Astrocyte of the spinal cord (primary cell): ENCODE measurements at places on chromosomes 7 and 10.

DNA sequence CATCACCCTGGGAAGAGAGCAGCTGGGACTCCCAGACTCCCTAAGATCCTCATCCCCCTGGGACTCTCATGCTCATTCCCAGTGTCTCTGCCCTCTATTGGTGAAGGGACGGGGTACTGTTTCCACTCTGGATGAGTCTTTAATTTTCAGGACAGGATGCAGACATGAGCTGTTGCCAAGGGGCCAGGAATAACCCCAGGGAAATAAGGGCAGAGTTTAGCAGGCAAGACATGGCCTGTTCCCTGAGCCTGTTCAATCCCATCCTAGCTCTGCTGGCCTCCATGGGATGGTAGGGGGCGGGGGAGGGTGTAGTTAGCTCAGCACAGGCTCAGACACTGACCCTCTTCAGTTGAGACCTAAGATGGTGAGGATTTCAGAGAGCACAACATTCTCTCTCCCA, 14.0 kb downstream of the C10orf105 start:
- DNase-seq, result no peak

DNA sequence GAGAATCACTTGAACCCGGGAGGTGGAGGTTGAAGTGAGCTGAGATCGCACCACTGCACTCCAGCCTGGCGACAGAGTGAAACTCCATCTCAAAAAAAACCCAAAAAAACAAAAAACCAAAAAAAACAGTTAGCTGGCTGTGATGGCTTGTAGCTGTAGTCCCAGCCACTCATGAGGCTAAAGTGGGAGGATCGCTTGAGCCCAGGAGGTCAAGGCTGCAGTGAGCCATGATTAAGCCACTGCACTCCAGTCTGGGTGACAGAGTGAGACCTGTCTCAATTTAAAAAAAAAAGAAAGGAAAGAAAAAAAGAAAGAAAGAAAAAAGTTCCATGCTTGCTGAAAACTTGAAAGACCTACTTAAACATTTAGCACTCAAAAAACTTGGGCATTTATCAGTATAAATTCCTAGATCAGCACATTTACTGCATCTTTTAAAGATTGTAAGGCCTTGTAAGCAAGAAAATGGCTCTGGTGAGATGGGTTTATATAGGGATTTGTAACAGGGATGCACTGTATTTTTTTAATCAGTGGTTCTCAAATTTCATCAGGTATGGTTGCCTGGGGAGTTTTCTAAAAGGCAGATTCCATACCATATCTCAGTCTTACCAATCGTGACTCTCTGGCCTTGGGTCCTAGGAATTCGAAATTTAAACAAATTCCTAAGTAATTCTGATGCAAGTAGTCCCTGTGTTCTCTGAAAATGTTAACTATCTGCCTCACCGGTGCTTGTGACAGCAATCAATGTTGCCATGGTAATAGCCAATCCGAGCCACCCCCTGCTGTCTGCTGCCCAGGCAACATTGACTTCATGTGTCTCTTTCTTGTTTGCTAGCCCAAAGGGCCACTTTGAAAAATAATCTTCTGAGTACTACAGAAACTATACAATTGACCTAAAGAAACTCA, 11.5 kb upstream of the NT5C2 start:
- DNase-seq, result peak; percentile 31

- no peak for DNase-seq
These were observed 12.0 kb upstream of the LRRC61 start for GRCh38 chr7:150311146-150311545.

DNA sequence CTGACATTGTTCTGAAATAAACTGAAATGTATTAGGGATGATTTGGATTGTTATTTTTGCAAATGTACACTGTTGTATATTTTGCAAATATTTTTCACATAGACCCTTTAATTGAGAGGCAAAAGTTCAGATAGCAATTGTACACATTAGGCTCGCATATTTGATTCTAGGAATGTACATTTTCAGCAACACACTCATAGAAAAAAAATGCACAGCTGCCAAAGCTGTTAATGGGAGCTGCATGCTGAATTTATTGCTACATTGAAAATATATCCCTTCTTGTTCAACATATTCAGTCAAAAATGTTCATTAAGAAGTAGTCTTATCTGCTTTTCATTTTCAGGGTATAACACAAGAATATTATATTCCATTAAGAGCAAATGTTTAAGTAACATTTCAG, 512.9 kb downstream of the ATRNL1 start:
- peak; percentile 41 for DNase-seq

- no peak for DNase-seq
These were observed 258.2 kb upstream of the SORCS1 start for GRCh38 chr10:107422681-107423080.

- no peak for DNase-seq
These were observed 44.8 kb upstream of the ORC5 start for GRCh38 chr7:104252409-104253134.

- no peak for DNase-seq
These were observed 143.2 kb upstream of the MEOX2 start for GRCh38 chr7:15829691-15830090.

- DNase-seq, result no peak
These were observed 5.5 kb downstream of the DNTT start for GRCh38 chr10:96309628-96310320.

DNA sequence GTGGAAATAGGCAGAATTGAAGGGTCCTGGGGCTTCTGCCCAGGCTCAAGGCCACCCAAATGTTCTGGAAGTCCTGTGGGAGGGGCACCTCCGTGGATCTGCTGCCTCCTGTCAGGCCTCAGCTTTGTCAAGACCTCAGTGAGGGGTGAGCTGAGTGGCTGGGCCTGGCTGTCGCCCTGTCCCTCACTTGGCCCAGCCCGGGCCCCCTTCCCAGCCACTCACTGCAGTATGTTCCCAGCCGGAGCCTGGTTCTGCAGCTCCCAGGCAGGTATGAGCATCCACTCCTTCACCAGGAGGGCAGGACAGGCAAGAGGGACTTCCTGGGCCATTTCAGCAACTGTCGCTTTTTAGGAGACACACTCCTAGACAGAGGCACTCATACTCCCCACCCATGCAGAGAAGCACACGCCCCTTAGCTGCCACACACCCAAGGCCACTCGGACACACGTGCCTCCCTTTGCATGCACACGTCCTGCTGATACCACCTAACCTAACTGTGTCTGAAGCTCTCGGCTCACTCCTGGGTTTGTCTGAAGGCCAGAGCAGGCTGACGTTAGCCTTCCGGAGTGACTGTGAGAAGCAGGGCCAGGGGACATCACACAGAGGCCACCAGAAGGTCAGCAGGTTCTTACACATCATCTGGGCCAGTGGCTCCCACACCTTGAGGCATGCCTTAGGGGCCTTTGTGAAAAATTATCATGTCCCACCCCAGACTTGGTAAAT, 72.2 kb upstream of the COL13A1 start:
- no peak for DNase-seq

- peak; percentile 44 for DNase-seq
These were observed 184.7 kb upstream of the FZD1 start for GRCh38 chr7:91079487-91079886.

DNA sequence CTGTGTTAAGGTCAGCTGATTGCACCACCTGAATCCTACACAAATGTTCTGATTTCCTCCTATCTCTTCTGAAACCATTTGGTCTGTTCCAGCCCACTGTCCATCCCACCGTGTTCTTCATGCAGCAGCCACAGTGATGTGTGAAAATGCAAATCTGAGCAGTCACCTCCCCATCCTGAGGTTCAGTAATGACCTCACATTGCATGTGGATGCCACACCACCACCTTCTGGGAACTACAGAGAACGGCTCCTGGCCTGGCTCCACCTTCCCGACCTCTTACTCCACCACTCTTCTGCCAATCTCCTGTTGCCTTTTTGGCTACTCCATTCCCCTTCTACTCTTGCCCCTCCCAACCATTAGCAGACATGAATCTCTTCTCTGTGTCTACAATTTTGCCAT, 244.4 kb downstream of the TNS3 start:
- no peak for DNase-seq

DNA sequence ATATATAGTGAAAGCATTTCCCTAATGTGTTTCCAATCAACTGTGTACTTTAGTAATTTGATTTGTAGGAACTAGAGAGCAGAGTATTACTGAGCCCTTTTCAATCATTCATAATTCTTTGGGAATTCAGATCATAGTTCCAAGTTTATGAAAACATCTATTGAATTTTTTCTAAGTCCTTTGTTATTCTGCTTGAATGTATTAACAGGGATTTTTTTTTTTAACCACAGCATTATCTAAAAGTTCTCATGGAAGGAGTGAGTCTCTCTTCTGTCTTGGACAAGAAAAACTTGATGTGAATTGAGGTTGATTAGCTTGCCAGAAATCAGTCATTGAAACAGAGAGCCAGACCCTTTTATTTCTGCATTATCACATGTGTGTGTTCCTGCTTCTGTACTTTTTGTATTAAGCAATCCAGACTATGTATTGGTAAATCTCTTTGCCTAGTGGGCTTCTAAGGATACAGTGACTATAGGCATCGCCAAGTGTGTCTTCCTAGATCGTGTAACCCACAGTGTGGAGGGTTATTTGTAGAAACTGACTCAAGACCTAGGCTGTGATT, 59.9 kb downstream of the BMPER start:
- DNase-seq, result no peak

DNA sequence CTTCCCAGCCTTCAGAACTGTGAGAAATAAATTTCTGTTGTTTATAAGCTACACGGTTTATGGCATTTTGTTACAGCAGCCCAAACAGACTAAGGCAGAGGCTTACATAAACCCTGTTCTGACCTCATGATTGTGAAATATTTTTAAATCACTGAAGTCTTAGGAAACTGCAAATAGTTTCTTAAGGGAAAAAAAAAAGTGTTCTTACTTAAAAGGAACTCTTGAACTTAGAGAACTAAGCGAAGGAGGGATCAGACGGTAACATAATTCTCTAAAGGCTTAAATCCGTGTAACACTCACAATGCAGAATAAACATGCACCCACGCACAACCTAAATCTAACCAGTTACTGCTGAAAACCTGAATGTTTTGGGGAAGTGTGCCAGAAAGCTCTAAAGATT, 749.1 kb upstream of the LRRTM3 start:
- peak; percentile 12 for DNase-seq

DNA sequence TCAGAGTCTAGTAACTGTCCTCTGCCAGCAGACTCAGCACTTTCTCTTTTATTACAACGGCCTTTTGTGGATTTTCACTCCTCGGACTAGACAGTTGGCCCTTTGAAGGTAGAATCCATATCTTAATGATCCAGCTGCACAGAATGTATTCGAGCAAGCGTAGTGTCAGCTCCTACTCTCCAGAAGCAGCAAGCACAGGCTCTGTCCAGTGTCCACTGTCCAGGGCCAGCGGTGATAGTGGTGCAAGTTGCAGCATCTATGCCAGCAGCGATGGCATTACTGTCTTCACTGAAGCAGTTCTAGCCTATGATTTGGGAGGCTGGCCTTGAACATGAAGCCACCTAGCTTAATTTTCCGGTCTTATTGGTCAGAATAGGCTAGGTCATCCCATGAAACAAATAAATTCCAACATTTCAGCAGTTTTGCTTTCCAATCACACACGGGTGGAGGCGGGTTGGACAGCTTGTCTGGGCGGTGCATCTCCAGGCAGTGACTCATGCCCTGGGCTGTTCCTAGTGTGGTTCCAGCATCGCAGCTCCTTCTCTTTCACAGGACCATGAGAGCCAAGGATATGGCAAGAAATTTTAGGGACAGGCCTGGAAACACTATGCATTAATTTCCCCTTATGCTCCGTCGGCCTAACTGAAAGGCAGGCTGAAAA, 108.6 kb upstream of the KCNMA1 start:
- peak; percentile 60 for DNase-seq

DNA sequence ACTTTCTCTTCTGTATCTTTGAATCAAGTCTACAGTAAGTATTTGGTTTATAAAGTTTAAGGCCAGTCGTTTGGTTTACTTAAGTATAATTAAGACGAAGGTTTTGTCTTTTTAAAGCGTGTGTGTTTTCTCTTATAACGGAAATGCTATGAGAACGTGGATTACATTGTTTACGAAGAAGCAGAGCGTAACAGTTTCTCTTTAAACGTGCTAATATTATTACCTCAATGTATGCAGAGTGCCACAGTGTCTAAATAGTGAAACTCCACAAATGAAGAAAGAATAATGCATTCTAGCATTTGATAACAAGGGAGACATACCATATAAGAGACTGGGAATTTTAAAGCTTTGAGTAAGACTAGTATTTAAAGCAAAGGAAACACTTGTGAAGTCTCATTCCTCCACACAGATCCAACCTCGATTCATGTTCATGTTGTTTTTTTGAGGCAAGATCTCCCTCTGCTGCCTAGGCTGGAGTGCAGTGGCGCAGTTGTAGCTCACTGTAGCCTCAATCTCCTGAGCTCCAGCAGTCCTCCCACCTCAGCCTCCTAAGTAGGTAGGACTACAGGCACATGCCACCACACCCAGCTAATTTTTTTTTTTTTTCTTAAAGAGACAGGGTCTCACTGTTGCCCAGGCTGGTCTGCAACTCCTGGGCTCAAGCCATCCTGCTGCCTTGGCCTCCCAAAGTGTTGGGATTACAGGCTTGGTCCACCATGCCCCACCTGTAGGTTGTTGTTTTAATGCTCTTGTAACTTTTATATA, 75.1 kb downstream of the ANKRD61 start:
- peak; percentile 51 for DNase-seq
